ENCODE measurements at places on chromosomes 4 and X.

DNA sequence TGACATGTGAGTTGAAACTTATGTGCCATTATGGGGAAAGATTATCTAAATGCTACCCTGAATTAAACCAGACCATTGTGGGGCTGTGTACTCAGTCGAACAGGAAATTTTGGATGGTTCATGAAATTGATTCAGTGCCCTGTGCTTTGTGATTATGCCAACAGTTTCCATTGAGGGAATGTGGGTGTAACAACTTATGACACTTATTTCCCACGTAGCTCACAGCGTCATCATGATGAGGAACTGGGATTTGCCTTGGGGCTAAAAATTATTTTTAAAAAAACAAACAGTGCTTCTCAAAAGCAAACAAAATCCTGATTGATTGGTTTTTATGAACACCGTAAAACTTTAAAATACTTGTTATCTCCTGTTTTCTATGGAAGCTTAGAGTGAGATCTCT lies 8.3 kb upstream of the CLTRN start:
- no peak for DNase-seq

DNA sequence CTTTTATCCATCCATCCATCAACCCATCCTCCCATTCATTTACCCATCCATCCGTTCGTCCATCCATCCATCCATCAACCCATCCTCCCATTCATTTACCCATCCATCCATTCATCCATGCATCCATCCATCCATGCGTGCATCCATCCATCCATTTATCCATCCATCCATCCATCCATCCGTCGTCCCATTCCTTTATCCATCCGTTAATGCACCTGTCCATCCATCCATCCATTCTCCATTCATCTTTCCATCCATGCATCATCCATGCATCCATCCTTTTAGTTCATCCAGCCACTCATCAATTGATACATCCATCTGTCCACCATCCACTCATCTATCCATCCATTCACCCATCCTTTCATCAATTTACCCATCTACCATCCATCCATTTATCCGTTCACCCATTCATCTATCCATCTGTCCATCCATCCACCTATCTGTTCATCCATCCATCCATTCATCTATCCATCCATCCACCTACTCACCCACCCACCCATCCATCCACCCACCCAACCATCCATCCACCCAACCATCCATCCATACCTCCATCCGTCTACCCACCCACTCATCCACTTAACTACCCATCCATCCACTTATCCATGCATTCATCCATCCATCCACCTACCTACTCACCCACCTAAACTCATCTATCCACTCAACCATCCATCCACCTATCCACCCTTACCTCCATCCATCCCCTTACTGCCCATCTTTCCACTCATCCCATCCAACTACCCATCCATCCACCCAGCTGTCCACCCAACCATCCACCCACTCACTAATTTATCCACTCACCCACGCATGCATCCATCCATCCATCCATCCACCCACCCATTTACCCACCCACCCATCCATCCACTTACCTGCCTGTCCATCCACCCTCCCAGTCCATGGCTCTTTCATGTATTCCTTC lies 9.6 kb downstream of the CD99 start:
- no peak for DNase-seq

- DNase-seq: no peak
Measured at GRCh38 chr4:151143811-151144210, 44.4 kb downstream of the RPS3A start.

- DNase-seq: no peak
Measured at GRCh38 chr4:81808011-81808672, 336.4 kb upstream of the RASGEF1B start.

DNA sequence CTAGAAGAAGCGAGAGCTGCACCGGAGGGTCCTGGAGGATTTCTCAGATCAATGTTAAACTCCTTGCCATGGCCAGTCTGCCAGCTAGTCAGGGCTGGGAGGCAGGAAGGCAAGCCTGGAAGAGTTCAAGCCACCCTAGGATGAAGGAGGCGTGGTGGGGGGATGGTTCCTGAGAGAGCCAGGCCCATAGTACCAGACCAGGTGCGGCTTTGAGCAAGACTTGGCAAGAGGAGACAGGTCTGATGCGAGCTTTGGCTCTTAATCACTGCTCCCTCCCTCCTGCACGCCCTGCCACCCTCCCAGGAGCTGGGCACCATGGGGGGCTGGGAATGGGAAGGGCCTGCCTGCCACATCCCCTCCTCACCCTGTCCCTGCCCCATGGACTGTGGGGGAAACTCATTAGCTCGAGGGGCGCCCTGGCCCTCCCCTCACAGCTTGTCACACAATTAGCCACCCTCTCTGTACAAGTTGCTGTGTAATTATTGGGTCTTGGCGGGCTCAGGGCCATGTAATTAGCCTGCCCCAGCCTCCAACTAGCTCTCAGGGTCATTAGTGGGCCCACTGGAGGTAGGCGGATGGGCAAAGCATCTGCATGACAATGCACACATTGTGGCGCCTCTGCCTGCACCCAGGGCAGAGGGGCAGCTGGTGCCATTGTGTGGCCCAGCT lies 50.3 kb downstream of the EFNB1 start:
- DNase-seq: no peak

GRCh38 chr4:94726524-94727123 lies 31.1 kb upstream of the BMPR1B start:
- DNase-seq: no peak

DNA sequence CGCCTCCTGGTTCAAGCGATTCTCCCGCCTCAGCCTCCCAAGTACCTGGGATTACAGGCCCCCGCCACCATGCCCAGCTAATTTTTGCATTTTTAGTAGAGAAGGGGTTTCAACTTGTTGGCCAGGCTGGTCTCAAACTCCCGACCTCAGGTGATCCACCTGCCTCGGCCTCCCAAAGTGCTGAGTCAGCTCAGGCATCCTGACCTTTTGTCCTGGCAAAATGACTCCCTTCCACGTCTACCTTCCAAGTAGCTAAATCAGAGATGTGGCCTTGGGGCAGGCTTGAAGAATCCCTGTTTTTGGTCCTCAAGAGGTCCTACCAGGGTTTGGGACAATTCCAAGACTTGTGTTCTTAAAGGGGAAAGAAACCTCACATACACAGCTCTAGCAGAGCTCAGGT lies 12.8 kb downstream of the AFAP1 start:
- DNase-seq: no peak

DNA sequence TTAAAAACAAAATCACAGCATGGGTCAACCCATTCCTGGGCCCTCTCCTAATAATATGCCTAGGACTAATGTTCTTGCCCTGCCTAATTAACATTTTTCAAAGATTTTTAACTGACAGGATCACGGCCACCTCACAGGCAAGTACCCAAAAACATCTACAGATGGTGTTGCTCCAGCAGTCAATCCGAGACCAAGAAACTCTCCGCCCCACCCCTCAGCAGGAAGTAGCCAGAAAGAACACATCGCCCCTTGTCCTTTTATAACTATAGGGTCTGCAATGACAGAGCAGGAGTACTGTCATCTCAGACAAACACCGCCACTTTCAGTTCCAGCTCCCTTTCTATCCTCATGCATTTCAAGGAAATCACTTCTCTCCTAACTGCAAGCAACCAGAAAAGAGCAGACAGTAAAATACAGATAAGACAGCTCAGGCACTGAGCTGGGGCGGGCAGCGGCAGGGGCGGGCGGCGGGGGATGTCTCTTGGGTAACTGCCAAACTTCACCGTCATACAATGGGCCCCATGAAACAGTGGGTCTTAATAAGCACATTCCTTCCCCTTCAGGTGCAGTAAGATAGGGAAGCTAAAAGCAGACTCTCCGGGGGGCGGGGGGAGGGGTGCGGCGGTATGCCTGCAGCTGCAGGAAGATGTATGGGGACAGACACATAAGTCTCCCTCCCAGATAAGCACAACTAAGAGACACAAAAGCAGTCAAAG lies 67.4 kb downstream of the ZNF182 start:
- no peak for DNase-seq

- DNase-seq: no peak
Measured at GRCh38 chr4:86910820-86911684, 18.8 kb upstream of the C4orf36 start.

DNA sequence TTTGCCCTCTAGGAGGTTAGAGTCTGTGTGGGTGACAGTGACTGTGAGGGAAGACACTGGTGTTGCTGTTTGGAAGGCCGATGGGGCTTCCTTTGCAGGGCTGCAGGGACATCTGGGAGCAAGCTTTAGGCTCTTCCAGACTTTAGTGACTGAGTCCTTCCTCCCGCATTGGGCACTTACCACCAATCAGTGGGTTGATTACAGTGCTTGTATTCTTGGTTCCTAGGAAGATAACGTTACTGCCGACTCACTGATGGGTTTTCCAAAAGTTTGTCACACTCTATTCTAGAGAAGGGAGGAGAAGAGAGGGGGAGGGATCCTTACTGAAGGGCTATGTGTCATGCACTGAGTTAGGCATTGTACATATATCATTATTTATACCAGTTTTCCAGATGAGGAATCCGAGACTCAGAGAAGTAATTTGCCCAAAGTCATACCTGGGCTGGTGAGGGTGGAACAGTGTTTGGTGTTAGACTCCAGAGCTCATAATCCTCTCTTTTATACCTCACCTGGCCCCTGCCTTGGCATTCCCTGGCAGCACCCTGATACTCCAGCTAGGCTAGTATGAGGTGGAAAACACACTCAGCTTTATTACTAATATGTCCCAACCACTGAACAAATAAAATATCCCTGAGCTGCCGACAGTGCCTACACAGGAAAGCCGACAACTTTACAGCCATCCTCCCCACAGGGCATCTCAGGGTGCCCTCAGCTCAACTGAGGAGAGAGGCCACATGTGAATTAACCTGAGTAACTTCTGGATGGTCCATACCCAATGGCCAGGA lies 3.8 kb downstream of the CHST7 start:
- DNase-seq: no peak

- DNase-seq: no peak
Measured at GRCh38 chr4:6001680-6002491, 16.3 kb downstream of the C4orf50 start.

DNA sequence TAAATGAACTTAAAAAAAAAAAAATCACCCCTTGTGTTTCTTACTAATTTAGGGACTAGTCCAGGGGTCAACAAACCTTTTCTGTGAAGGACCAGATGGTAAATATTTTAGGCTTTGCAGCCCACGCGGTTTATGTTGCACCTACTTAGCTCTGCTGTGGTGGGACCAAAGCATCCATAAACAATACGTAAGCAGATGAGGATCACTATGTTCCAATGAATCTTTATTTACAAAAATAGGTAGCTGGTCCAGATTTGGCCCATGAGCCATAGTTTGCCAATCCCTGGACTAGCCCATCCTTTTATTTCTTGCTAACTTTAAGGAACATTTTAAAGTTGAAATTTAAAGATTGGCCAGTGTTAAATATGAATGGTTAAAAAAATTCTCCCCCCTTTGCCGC lies 95.3 kb downstream of the AFF1 start:
- no peak for DNase-seq

DNA sequence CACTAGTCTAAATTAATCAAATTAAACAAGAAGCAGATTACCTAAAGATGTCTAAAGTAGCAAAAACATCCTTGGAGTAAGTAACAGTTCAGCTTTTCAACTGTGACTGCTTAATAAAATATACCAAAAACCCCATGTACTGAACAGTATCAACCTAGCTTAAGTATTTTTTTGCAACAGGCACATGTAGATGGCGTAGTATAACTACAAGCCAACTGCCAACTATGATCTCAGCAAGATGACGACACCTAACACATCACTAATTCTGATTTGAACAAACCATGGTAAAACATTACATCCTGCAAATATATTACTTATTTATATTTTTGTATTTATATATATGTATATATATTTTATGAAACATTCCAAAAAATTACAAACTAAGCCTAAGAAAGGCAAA lies 24.5 kb downstream of the DHX15 start:
- no peak for DNase-seq

- no peak for DNase-seq
Measured at GRCh38 chr4:177487977-177488376, 45.7 kb upstream of the AGA start.

DNA sequence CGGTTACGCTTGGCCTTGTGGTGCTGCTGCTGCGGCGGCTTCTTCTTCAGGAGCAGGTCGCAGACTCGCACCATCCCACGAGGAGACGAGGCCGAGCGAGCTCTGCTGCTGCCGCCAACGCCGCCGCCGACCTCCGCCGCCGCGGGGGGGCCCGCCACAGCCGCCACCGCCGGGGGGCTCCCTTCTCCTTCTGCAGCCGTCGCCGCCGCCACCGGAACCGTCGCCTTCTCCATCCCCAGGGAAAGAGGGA lies 237 bp downstream of the ANKRD17 start:
- no peak for DNase-seq

GRCh38 chr4:184384056-184384809 lies 90.1 kb downstream of the IRF2 start:
- peak; percentile 79 for DNase-seq

- DNase-seq: no peak
Measured at GRCh38 chrX:115957862-115958490, 212.6 kb upstream of the AGTR2 start.

DNA sequence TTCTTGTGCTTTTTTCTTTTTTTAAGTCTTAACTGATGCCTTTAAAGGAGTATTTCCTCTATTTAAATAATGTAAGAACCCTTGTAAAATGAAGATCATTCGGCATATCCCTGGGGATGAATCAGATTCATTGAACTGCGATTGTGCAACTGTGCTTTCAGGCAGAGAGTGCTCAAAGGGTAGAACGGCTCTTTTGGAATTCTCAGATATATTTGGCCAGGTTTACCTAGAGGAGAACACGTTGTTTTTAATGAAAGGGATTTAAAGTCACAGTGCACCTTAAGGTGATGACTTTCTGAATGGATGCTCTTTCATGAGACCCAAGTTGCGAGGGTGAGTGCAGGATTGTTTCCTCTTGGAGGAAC lies 51.6 kb upstream of the ELOVL6 start:
- DNase-seq: no peak

DNA sequence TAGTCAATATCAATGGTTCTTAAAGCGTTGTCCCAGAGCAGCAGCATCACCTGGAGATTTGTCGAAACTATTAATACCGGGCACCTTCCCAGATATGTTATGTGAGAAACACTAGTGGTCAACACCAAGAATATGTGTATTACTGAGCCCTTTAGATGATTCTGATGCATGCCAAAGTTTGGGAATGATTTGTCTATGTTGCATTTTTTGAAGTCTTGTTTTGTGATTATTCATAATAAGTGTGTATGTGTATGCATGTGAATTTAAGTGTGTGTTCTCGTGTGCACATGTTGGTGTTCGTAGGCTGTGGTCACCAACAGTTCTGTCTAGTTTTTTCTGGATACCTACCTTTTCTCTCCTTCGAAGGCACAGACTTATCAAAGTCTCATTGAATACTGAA lies 749.4 kb downstream of the GRID2 start:
- no peak for DNase-seq

- peak; percentile 17 for DNase-seq
Measured at GRCh38 chrX:30568136-30568535, 9.4 kb downstream of the TASL start.

DNA sequence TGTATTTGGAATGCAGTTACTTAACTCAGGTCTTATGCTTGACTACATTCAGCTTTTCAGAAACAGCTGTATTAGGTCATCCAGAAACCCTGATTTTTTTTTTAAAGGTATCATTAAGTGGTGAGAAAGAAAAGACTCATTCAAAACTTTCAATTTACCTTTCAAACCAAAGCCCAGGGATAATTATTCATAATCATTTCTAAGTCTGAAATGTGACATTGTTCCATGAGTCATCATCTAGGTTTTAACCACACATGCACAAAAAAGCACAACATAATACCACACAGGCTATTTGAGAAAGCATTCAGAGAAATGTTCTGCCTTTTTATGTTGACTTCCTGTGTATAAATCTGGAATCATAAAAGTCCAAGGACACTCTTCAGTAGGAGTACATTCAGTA lies 288.2 kb downstream of the IL1RAPL2 start:
- no peak for DNase-seq

GRCh38 chr4:183550345-183551093 lies 45.7 kb downstream of the ING2 start:
- no peak for DNase-seq
